ENCODE measurements at places on chromosomes 2 and 18. TPM values are rescaled to one million over a fixed set of nuclear protein-coding genes. Genes with fewer than 3 reads are reported as not detected.

CTIF gene
- polyA plus RNA-seq, result 22.1 TPM

SKOR2 gene
- not detected for polyA plus RNA-seq

FLACC1 gene
- polyA plus RNA-seq, result 0.51 TPM

SH3RF3 gene
- 0.01 TPM for polyA plus RNA-seq

SLC4A3 gene
- 0.95 TPM for polyA plus RNA-seq

DYNAP gene
- polyA plus RNA-seq, result not detected

DSG2 gene
- 66.7 TPM for polyA plus RNA-seq

MPP4 gene
- not detected for polyA plus RNA-seq

GREB1 gene
- 26.8 TPM for polyA plus RNA-seq

Measured in HepG2 (cell line).